ENCODE measurements at places on chromosomes 16 and 17.
A peak's percentile ranks its signal among the peaks of the same experiment; 100 is the strongest.

- peak; percentile 41 for DNase-seq
These were observed 1.1 kb upstream of the STAT5B start for GRCh38 chr17:42277342-42277712.

DNA sequence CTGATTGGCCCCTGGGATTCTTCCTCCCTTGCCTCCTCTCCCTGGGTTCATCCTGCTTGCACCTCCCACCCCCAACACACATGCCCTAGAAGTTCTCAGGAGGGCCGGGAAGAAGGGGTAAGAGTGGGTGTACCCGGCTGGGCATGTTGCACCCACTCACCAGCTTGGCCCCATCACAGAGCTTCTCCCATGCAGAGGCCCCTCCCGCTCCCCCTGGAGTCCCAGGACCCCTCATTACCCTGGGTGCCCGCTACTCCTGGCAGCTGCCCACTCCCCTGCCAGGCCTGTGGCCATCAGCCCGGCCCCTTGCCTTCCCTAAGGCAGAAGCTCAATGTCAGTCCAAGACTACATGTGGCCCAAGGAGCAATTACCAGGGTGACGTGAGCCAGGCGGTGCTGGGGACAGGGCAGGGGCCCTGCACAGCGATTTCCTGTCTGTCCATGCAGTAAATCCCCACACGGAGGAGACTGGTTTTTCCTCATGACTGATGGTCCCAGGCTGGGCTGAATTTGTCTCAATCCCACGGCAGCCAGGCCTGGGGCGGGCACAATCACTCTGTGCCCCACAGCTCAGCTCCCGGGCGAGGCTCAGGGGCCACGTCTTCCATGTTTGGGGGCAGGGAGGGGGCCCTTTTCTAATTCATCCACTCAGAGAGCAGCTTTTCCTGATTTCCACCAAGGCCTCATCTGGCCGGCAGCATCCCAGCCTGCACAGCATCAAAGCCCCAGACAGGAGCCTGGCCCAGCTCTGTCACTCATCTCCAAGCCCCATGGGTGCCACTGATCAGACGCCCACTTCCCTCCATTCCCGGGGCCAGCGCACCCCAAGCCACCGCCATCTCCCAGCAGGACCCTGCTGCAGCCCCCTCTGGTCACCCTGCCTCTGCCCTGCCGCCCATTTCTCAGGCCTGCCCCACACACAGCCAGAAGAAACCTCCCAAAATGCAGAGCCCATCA, 234.7 kb downstream of the KATNIP start:
- no peak for DNase-seq

- DNase-seq, result no peak
These were observed 4.8 kb upstream of the MT2A start for GRCh38 chr16:56603589-56603988.

- DNase-seq, result no peak
These were observed 66.6 kb upstream of the TMEM97 start for GRCh38 chr17:28252436-28252835.

GRCh38 chr16:85500220-85500619, 112.9 kb upstream of the GSE1 start:
- DNase-seq, result no peak

- DNase-seq, result no peak
These were observed 278.1 kb downstream of the ZFHX3 start for GRCh38 chr16:72769876-72770275.

DNA sequence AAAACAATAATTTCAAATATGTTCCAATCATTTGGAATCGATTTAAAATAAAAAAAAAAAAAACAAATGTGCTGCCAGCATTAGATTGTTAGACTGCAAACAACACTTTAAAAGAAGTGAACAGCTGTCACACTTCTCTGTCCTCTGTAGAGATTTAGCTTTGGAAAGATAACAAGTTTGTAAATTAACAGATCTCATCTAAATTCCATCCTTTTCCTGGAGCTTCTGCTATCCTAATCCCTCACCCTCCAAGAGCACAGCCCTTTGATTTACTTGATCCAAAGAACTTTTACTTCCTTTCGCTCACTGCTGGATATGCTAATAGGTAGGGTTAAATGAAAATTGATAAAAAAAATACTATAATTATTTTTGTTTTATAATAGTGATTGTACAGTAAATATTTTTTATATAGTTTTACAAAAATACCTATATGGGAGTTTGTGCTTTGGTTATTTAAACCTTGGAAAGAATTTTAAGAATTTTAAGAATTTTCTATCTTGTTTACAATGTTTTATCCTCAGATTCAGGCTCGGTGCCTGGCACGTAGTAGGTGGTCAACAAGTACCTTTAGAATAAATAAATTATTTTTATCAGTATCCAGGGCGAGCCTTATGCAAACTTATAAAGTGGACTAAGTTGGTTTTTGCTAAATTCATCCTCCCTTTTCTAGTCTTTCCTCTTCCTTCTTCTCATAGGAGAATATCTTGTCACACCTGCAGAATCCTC, 21.6 kb downstream of the MAP2K6 start:
- no peak for DNase-seq

- no peak for DNase-seq
These were observed 675.9 kb upstream of the RBFOX1 start for GRCh38 chr16:6656760-6657159.

- no peak for DNase-seq
These were observed 94.7 kb upstream of the SDK2 start for GRCh38 chr17:73738751-73739575.

DNA sequence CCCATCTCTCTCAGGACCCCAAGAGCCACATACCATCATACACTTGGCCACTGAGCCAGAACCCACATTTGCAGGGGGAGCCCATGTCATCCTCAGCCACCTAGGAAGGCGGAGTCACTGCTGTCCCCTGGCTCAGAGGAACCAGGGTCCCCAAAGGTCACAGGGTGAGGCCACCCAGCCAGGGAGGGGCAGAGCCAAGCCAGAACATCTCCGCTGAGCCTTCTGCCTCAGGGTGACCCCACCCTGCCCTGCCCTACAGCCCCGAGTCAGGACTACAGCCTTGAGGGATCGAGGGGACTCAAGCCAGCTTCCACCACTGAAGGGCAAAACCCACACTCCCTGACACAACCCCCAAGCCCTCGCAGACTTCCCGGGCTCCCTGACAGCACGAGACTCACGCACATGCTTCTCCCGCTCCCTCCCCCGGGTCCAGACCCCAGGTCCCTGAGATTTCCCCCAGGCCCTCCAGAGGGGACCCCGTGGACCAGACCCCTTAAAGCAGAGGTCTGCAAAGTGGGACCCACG, 17.4 kb downstream of the PIEZO1 start:
- no peak for DNase-seq

DNA sequence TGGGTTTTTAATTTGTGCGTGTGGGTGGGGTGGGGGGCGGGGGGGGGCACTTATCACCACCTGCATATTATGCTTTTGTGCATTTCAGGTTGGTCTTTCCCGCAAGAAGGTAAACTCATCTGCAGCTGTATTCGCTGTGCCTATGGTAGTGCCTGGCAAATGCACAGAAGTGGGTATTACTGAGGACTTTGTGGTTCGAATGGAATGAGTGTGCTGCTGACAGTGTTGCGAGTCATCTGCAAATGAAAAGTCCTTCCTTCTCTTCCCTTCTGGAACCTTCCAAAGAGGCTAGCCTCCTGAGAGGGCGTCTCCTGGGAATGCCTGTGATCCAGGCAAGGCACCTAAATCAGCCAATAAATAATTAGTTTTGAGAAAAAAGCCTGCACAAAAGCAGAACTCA, 532.9 kb downstream of the MAF start:
- DNase-seq, result no peak

- no peak for DNase-seq
These were observed 313.2 kb upstream of the KCNJ16 start for GRCh38 chr17:69761767-69762321.

- DNase-seq, result peak; percentile 70
These were observed 37.5 kb upstream of the CCR7 start for GRCh38 chr17:40602445-40603443.

Data from GM10248 (cell line).